ENCODE measurements at places on chromosomes 3 and 15.

GRCh38 chr3:118782755-118783202 lies 251.9 kb downstream of the IGSF11 start:
- DNase-seq: no peak

- DNase-seq: no peak
Observed at GRCh38 chr3:36403661-36404060, 23.4 kb downstream of the STAC start.

- no peak for DNase-seq
Observed at GRCh38 chr3:112004669-112005068, 5.9 kb downstream of the TAGLN3 start.

- DNase-seq: no peak
Observed at GRCh38 chr3:99579246-99579645, 59.1 kb upstream of the COL8A1 start.

GRCh38 chr15:45948181-45948621 lies 313.4 kb downstream of the SQOR start:
- no peak for DNase-seq

DNA sequence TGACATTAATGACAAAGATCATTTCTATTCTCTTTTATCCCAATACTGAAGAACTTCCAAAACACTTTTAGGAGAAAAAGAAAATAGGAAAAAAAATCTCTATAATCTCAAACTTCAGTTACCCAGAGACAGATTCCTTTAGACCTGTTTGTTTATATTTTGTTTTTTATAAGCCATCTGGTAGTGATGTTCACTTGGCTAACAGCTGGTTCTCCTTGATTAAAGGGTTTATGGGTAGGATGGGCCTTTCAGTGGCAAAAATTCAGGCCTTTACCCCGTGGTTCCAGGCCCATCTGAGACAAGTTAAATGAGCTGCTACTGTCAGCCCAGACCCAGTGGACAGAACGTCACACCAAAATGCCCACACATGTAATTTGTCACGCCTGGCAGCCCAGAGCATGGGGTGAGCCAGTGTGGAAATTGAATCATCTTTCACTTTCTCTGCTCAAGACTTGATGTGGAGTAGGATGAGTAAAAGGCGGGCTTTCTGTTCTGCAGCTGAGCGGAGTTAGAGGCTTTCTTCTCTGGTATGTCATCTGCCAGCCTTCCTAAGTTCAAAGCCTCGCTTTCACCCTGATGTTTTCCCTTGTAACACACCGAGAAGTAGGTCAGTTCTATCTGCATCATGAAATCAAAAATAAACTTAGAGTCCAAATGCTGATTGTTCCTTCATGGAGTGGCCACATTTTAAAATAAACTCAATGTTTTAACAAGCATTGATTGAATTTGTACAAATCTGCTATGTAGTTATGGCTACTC lies 62.5 kb upstream of the SKOR1 start:
- DNase-seq: no peak

- DNase-seq: no peak
Observed at GRCh38 chr3:43132870-43133636, 27.2 kb upstream of the POMGNT2 start.

DNA sequence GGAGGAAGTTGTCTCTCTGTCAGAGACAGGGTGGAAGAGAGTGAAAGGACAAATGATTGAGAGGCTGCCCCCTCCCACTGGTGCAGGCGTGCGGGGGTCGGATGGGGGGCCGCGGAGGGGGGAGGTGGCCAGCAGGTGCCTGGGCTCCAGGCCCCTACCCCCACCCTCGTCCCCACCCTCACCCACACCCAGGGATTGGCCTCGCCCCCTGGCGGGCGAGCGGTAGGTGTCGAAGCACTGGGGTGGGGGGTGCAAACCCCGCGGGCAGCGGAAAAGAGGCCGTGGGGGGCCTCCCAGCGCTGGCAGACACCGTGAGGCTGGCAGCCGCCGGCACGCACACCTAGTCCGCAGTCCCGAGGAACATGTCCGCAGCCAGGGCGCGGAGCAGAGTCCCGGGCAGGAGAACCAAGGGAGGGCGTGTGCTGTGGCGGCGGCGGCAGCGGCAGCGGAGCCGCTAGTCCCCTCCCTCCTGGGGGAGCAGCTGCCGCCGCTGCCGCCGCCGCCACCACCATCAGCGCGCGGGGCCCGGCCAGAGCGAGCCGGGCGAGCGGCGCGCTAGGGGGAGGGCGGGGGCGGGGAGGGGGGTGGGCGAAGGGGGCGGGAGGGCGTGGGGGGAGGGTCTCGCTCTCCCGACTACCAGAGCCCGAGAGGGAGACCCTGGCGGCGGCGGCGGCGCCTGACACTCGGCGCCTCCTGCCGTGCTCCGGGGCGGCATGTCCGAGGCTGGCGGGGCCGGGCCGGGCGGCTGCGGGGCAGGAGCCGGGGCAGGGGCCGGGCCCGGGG lies at the start of gene KAT2B:
Gene KAT2B (plus strand): TSS at position 682 of the 783 bp plus-strand sequence. CDS start 32 bp downstream, at position 714.
- DNase-seq: no peak

- no peak for DNase-seq
Observed at GRCh38 chr15:60372756-60373155, 25.0 kb downstream of the ANXA2 start.

- DNase-seq: no peak
Observed at GRCh38 chr3:14358426-14359211, 43.8 kb upstream of the SLC6A6 start.

- DNase-seq: no peak
Observed at GRCh38 chr3:51986010-51986947, 2.9 kb downstream of the ACY1 start.

DNA sequence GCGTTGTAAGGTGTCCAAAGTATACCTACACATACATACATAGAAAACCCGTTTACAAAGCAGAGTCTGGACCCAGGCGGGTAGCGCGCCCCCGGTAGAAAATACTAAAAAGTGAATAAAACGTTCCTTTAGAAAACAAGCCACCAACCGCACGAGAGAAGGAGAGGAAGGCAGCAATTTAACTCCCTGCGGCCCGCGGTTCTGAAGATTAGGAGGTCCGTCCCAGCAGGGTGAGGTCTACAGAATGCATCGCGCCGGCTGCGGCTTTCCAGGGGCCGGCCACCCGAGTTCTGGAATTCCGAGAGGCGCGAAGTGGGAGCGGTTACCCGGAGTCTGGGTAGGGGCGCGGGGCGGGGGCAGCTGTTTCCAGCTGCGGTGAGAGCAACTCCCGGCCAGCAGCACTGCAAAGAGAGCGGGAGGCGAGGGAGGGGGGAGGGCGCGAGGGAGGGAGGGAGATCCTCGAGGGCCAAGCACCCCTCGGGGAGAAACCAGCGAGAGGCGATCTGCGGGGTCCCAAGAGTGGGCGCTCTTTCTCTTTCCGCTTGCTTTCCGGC lies 318.6 kb downstream of the FGF12 start:
- DNase-seq: no peak

GRCh38 chr3:90092994-90093393 lies 985.6 kb downstream of the EPHA3 start:
- no peak for DNase-seq

- no peak for DNase-seq
Observed at GRCh38 chr15:48318131-48318530, 13.1 kb upstream of the DUT start.

GRCh38 chr15:60396560-60396957 lies 1.2 kb downstream of the ANXA2 start:
- DNase-seq: no peak

- no peak for DNase-seq
Observed at GRCh38 chr3:44066806-44067205, 174.9 kb upstream of the TOPAZ1 start.

DNA sequence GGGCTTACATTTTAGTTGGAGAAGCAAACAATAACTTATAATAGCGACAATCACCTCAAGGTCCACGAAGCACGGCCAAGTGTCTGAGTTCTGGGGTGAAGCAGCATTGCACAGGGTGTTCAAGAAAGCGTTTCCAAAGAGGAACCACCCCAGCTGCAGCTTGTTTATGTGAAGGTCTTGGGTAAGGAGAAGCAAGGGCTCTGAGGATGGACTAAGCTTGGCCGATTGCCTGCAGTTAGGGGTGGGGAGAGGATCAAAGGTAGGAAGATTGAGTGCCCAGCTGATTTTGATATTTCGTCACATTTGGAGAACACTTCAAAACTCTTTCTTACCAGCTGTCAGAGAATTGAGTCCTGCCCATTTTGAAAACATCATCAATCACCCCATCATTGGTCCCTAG lies 321.6 kb upstream of the DNAJC19 start:
- no peak for DNase-seq

DNA sequence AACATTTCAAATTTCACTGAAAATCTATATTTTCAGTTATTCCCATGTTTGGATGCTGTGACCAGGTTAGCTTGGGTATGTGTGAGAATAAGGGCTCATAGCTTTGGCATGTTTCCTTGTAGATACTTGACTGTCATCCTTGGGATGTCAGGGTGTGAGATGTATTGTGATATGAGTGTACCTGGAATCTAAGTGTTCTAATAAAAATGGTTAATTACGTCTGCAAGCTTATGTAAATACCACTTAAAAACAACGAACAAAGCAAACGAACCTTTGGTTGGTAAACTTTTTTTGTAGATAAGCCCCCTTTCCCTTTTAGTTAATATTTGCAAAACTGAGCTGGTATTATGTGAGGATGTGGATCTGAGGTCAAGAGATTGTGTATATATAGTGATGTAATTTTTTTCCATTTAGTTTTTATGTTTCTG lies 63.5 kb downstream of the FNDC3B start:
- DNase-seq: no peak
